ENCODE measurements at places on chromosomes 16 and 17.

DNA sequence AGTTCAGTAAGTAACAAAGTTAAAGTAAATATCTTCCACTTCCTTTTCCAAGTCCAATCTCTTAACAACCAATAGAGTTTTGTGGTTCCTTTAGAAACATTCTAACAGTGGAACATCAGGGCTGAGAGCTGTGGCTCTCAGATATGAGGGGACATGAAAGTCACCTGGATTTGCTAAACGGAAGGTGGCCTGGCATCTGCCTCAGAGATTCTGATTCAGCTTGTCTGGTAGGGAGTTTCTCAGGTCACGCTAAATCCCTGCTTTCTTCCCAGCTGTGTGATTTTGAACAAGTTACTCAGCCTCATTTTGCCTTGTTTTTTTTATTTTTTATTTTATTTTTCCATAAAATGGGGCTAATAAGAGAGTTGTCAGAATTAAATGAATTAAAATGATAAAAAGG is 411.0 kb upstream of the CDH11 start:
- H3K27ac ChIP-seq = no peak overlapping the region
- H3K4me1 ChIP-seq = no peaks in the 10 kb centered on the region
- no peak overlapping the region for H3K4me3 ChIP-seq
- no peaks in the 10 kb centered on the region for H3K27me3 ChIP-seq
- no peak for DNase-seq

DNA sequence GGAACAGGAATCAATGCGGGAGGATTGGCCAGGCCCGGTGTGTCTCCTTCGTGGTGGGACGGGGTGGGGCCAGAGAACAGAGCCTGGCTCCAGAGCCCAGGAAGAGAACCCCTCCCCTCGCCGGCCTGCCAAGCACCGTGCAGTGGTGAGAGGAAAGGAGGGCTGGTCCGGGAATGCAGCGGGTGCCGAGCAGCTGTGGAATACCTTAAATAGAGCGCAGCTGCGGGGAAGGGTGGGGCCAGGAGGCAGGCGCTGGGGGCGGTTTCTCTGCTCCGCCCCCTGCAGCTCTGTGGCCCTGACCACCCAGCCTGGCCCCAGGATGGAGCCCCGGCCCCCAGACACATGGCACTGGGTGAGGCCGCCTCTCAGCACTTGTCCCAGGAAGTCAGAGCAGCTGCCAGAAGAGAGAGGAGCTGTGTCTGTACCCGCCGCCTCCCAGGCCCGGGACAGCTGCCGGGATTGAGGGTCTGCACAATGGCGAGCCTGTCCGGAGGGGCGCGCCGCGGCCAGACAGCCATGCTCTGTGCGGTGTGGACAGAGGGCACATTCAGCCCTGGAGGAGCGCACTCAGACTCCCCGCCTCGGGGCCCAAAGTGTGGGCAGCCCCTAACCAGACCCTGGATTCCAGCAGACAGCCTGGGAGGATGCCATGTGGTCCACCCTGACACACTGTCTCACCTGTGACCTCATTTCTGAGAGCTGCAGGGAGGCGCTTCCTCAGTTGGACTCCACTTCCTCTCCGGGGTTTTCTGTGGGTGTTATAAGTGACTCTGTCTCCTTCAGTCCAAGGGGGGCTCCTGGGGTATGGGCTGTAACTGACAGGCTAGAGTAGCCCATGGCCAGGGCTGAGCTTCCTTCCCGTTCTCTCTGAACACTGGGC is 268.8 kb downstream of the SEC14L1 start:
- peaks cover 13% of the 10 kb centered on the region for H3K36me3 ChIP-seq
- no peaks in the 10 kb centered on the region for H3K27me3 ChIP-seq
- peak overlapping the region; percentile 52 for H3K27ac ChIP-seq
- H3K4me1 ChIP-seq = peaks cover 46% of the 10 kb centered on the region
- H3K4me3 ChIP-seq = no peak overlapping the region

- no peaks in the 10 kb centered on the region for H3K36me3 ChIP-seq
- no peak for DNase-seq
- no peaks in the 10 kb centered on the region for H3K27me3 ChIP-seq
- no peak overlapping the region for H3K4me3 ChIP-seq
- H3K4me1 ChIP-seq = no peaks in the 10 kb centered on the region
Measured at GRCh38 chr16:79716645-79717332, 116.3 kb upstream of the MAF start.

DNA sequence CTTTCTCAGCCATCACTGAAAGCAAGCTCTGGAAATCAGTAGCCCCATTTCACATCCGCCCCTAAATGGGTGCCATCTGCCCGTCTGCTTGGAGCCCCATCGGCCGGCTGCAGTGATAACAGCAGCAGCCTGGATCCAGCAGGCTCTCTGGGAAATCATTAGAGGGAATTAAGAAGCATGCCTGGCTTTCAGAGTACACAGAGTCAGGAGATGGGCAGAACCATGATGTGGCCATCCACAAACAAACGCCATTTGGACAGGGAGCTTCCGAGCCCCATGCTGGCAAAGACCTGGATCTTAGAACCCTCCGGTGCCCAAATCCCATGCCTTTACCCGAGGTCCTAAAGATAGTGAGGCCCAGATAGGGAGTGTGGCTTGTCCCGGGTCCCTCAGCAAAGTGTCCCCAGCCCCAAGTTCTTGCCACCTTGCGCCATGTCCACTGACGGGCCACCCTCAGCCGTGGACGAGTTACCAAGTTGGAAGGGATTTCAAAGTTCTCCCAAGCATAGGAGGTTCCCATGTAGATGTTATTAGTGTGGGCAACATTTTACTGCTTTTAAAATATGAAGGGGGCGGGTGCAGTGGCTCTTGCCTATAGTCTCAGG is 1.0 kb upstream of the LITAF start:
- H3K27me3 ChIP-seq = peaks cover 2% of the 10 kb centered on the region
- peaks cover 9% of the 10 kb centered on the region for H3K4me1 ChIP-seq
- peaks cover 2% of the 10 kb centered on the region for H3K36me3 ChIP-seq
- DNase-seq = no peak

GRCh38 chr17:65902831-65903522 is 289.0 kb downstream of the CEP112 start:
- H3K4me1 ChIP-seq = no peaks in the 10 kb centered on the region
- H3K36me3 ChIP-seq = no peaks in the 10 kb centered on the region
- DNase-seq = peak; percentile 13
- H3K27me3 ChIP-seq = no peaks in the 10 kb centered on the region
- no peak overlapping the region for H3K4me3 ChIP-seq
